Stimulated activated CD8-positive, alpha-beta memory T cell treated with anti-CD3 and anti-CD28 coated beads, Interleukin-7, amount 100 ng/mL, for 4 hours (primary cell): ENCODE measurements at places on chromosomes 13 and 19.

DNA sequence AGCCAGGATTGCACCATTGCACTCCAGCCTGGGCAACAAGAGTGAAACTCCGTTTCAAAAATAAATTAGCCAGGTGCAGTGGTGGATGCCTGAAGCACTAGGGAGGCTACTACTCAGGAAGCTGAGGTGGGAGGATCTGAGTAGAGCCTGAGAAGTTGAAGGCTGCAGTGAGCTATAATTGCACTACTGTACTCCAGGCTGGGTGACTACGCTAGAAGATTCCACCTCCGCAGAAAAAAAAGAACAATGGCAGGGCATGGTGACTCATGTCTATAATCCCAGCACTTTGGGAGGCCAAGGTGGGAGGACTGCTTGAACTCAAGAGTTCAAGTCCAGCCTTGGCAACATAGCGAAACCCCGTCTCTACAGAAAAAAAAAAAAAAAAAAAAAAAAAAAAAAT is 20.5 kb downstream of the HAUS8 start:
- DNase-seq = no peak

- DNase-seq = no peak
These were observed 294.2 kb downstream of the PCDH17 start for GRCh38 chr13:57925751-57926150.

DNA sequence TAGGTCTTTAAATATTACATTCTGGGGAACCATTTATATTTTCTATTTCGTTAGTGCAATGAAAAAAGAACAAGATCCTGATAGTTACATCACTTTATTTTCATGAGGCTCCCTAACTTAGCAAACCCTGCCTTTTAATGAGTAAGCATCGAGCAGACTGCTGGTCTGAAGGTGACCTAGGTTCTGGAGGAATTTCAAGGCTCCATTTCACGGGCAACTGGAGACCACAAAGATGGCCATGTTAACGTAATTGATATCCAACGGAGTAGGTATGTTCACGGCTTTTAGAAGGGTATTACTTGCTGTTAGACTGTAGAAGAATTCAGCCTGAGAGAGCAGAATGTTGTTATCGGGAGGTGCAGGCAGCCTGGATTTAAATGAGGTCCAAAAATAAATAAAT is 1597.6 kb downstream of the EFNB2 start:
- no peak for DNase-seq

- no peak for DNase-seq
These were observed 99.6 kb upstream of the SGCG start for GRCh38 chr13:23081220-23081619.

DNA sequence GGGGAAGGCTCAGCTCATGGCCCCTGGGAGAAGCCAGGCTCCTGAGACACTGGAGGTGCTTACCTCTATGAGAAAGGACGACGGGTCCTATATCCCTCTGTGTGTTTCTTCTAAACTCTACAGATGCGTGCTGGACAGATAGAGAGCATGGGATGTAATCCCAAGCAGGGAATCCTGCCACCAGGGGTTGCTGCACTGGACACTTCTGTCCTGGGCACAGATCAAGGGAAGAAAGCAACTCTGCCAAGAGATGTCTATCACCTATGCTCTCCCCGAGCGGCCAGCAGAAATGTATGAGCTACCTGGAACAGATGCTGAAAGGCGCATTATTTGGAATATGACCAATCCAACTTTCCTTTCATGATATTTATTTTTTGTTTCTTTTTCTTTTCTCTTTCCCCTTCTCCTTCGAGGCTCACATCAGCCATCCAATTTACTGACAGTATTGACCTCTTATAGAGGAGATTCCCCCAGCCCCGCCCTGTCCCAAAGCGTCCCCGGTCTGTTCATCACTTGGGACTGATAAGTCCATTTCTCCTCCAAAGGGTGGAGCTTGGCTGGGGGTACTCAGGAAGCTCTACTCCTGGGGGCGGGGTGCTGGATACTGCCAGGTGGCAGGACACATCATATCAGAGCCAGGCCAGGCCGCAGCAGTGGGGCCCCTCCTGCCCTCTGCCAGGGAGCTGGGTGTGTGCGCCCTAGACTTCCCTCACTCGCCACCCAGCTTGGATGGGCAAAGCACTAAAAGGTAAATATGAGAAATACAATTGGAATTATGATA is 34.2 kb downstream of the TSHZ3 start:
- no peak for DNase-seq

DNA sequence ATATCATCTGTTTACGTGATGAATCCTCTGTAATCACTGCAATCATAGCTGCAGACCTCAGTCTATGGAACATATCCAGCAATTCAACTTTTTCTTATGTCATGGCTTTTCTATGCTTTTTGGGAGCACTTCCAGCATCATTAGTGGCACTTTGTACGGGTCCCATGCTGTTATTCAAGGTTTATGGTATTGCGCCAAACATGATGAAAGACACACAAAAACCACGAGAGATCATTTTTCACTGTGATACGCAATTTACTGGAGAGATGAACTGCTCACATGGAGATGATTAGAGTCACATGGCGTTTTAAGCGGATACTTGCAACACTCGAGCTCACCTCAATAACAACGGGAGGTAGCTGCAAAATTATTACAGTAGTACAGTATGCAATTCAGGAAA is 2101.7 kb upstream of the PCDH20 start:
- DNase-seq = no peak

DNA sequence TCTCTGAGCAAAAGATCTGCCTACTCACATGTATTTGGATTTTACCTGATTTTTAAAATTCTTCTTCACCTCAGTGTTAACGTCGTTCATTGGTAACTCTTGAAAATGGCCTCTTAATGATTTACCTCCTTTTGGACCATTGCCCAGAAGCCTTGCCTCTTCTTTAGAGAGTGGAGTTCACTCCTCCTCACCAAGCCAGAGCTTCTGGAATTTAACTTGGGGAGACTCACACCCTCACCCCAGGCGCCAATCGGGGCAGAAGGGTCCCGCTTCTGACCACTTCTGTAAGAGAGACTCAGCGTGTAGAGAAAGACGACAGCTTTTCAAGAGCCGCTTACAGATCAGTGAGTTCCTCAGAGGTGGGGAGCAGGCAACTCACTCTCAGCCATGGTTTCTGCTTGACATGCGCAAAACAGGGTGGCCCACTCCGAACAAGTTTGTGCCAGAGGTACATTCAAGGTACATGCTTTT is 2.7 kb downstream of the PNMA8C start:
- DNase-seq = no peak

DNA sequence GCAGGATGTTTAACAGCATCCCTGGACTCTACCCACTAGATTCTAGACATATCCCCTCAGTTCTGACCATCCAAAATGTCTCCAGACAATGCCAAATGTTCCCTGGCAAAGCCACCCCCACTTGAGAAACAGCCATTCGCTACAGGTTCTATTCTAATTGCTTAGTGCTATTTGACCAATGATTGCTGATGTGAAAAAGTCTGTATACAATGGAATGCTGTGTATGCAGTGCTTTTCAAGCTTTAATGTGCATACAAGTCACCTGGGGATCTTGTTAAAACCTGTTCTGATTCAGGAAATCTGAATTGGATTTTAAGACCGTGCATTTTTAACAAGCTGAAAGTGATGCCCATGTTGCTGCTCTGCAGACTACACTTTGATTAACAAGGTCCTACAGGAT is 331.8 kb upstream of the KLF12 start:
- no peak for DNase-seq

DNA sequence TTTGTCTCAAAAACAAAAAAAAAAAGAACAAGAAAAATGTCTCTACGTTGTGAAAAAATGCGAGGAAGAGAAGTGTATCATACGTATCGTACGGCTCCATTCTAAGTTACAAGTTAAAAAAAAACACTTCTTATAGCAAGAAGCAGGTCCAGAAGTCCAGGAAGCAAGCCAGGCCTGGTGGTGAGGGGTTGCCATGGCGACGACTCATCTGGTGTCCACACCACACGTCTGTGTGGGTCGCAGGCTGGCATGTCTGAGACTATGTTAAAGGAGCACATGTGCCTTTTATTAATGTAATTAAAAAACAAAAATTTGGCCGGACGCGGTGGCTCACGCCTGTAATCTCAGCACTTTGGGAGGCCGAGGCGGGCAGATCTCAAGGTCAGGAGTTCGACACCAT is 5.9 kb downstream of the MED16 start:
- no peak for DNase-seq

GRCh38 chr13:99131410-99131809 is 69.2 kb upstream of the UBAC2 start:
- DNase-seq = no peak

DNA sequence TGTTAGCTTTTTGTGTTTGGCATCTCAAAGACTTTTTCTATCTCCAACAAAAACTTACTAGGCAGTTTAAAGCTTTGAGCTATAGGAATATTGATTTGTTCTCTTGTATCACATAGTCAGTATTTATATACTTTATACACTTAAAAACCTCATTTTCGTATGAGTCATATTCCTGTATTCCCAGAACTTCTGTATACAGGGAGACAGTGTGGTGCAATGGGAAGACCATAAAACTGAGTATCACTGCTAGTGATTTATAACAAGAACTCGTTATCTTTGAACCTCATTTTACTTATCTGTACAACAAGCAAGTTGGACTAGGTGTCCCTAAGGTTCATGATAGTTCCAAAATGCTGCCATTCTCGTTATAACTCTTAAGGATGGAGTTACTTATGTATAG is 6.3 kb downstream of the GPR180 start:
- no peak for DNase-seq

DNA sequence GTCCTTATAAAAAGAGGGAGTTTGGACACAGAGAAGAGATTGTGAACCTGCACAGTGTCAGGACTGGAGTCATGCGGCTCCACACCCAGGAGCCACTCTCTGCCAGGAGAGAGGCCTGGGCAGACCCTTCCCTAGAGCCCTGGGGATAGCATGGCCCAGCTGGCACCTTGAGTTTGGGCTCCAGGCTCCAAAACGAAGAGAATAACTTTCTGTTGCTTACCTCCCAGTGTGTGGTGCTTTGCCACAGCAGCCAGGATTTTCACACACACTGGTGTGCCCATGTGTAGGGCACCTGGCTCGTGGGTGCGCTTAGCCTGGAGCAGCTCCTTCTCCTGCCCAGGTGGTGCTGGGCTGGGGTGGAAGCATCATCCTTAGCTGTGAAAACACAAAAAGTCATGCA is 344.3 kb downstream of the TEX29 start:
- DNase-seq = no peak

DNA sequence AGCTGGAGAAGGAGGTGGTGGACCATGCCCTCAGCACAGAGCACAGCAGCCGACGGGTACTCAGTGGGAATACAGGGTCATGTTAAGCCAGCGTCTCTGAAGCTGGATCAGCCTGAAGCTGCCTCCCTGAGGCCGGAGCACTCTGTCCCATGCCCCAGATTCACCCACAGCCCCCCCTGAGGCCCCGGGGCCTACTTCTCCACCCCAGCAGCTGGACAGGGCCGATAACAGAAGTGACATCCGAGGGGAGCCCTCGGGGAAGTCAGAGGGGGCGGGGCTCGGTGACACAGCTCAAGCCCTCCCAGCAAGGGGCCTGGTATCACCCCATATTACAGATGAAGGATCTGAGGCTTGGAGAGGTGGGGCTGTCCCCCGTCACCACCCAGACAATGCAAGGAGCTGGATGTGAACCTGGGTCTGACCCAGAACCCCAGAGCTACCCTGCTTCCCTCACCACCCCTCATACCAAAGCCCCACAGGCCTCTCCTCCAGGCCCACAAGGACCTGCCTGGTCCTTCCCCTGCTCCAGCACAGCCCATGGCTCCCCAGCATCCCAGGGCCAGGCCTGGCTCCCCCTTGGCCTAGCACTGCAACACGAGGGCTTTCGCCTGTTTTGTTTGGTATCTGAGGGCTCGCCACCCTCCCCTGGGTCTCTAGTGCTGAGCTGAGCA is 5.7 kb downstream of the R3HDM4 start:
- no peak for DNase-seq

- DNase-seq = no peak
These were observed 169.4 kb downstream of the B3GLCT start for GRCh38 chr13:31369213-31369612.

- DNase-seq = no peak
These were observed 23.5 kb downstream of the ATP4B start for GRCh38 chr13:113634279-113635047.

GRCh38 chr13:102234618-102235017 is 167.2 kb downstream of the FGF14 start:
- no peak for DNase-seq

DNA sequence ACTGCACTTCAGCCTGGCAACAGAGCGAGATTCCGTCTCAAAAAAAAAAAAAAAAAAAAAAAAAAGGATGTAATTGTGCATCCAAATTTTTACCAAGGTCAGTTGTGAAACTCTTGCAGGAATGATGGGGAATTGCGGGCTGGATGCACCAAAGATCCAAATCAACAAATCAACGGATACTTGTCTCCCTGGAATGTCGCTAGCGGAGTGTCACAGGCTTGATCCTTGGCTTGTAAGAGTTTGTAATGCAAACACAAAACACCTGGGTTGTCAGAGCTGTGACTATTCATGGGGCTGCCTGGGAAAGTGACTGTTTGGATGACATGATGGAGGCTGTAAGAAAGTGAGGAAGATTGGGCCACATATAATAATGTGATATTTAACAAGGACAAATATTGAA is 4.2 kb downstream of the KANK3 start:
- DNase-seq = no peak

DNA sequence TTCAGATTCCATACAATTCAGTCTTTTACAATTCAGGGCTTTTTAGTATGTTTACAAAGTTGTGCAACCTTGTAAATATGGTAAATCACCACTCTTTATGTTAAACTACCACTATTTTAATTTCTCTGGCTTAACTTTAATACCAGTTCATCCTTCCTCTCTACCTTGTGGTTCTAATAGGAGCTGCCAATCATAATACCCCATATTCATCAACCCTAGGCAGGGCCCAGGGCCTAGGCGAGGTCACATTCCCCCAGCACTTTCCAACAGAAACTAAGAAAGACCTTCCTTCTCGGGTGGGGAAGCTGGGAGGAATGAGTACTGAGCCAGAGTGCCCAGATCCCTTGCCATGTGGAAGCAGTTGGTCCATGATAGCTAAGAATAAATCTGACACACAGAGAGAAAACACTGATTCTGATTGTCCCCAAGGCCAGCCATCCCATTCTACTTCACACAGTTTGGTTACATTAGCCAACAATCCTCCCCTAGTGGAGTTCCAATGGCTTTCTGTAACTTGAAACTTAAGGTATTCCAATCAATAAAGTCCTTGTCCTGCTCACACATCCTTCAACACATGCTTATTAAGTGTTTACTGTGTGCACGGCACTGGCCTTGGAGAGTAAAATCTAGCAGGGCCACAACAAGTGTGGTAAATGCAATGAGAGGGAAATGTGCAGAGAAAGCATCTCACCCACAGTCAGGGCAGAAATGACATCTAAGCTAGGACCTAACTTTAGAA is 76.8 kb downstream of the NUFIP1 start:
- no peak for DNase-seq

DNA sequence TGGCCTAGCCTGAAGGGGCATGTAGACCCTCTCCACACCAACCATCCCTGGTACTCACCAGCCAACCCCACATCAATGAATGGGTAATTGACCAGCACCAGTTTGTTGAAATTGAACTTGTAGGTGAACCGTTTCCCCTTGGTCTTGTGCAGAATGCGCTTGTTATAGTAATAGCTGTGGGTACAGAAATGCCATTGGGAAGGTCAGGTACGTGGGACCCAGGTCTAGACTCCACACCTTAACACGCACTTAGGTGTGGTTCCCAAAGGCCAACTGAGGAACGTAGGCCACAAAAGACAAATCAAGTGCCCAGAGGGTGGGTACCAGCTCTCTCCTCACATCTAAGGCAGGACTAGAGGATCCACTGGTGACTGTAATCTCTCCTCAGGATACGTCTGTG is 5.2 kb downstream of the ERF start:
- no peak for DNase-seq
